CD4-positive, alpha-beta T cell treated with Interleukin-10 for 1 hour (primary cell): ENCODE measurements at places on chromosomes 3 and 15.

DNA sequence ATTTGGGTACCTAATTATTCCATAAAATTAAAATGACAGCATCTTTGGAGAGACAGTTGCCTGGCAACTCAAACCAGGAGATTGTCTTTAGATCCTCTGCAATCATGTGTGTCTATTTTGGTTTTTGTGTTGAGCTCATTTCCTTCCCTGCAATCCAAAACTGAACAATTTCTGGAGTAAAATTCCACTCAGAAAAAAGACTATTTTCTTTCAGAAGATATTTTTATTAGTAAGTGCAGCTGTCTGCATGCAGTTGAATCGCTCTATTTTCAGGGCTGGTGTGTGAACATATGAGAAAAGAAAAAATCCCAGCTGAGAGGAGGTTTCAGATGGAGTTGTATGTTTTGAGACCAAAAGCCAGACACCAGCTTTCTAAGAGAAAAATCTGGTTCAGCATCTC, 41.9 kb upstream of the DYNC1LI1 start:
- no peak for DNase-seq

- DNase-seq, result no peak
Observed at GRCh38 chr3:16741103-16741758, 136.0 kb upstream of the DAZL start.

DNA sequence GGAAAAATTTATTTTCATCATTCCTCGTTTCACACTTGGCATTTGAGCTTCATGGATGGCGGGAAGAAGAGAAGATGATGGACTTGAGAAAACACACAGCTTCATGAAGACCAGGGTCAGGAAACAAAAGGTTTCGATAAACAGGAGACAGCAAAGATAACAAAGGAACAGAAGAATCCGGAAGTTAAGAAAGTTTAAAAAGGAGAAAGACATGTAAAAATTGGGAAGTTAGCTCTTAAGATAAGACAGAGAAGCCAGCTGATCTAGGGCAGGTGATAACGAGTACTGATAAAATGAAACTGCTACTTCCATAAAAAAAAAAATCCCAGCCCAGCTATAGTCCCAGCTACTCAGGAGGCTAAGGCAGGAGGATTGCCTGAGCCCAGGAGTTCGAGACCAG, 23.9 kb downstream of the IL5RA start:
- DNase-seq, result no peak

DNA sequence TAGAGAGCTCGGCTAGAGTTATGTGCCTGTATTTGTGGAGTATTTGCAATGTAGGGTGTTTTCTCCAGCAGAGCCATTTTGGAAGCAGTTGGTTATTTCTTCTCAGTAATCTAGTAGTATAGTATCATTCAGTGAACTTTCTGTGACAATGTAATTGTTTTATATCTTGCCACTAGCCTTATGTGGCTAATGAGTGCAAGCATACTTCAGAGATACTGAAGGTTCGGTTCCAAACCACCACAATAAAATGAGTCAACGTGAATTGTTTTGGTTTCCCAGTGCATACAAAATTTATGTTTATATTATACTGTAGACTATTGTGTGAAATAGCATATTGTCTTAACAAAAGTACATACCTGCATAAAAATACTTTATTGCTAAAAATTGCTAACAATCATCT, 286.9 kb upstream of the TBL1XR1 start:
- no peak for DNase-seq

GRCh38 chr3:79170021-79170420, 597.8 kb downstream of the ROBO1 start:
- no peak for DNase-seq

GRCh38 chr3:8112587-8112986, 389.0 kb upstream of the LMCD1 start:
- DNase-seq, result no peak

- DNase-seq, result no peak
Observed at GRCh38 chr3:37145611-37146010, 28.8 kb downstream of the LRRFIP2 start.

- no peak for DNase-seq
Observed at GRCh38 chr3:189188466-189188865, 16.7 kb downstream of the TPRG1 start.

DNA sequence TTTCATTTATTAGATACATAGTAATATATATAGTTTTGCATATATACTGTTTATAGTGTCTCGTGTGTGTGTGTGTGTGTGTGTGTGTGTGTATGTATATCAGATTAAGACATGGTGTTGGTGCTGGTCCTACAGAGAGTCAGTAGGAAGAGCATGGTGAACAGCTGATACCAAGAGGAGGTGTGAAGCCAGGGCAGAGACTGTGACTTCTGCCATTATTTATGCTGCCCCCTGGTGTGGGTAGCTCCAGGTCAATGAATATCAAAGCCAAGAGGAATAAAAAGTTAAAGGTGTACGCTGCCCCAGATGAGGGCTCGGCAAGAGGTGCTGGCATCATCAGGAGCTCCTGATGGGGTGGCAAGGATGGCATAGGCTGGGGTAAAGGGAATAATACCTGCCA, 299.5 kb upstream of the RASGRP1 start:
- no peak for DNase-seq
